ENCODE measurements at places on chromosomes 2 and 18.
A peak's percentile ranks its signal among the peaks of the same experiment; 100 is the strongest.

- no peak for DNase-seq
These were observed 49.2 kb downstream of the RASGRP3 start for GRCh38 chr2:33525666-33526065.

DNA sequence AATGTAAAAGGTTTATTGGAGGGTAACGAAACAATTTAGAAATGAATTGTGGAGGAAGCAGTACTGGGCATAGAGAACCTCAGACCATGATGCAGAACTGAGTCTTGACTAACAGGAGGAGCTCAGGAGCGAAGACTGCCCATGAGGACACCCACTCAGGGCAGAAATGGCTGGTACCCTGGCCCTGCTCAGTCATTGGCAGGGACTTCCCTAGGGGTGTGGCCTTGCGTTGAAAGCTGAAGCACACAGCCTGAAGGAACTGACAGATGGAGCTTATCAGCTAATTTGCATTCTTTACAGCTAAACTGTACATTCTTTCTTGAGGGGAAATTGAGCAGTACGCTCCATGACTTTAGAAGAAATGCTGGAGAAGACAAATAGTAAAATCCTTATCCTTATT lies 57.1 kb downstream of the PDK1 start:
- DNase-seq: peak; percentile 75

DNA sequence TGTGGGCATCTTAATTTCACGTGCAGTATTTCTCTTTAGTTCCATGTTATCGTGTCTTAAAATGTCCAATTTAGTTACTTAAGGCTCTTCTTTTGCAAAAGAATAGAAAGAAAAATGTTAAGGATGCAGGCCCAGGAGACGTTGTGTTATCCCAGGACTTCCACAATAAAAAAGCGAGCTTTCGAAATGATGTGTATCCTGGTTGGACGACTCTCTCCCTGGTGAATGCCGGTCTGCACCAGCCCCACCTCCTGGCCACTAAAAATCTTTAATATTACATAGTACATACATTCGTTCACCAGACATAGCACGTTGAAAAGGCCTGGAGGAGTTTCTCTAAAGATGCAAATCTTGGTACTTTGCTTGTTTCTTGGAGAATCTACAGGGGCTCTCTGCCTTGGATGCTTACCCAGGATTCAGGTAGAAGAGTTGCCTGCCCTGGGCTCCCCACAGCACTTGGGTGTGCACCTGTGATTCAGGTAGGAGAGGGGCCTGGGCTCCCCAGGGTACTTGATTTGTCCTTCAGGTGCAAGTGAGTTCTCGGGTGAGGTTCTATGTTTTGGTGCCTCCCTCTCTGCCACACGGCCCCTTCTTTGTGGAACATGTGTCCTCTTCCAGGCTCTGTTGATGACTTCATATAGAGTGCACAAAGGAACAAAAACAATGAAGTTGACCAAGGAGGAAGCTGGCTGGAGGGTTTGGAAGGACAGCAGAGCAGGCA lies 26.6 kb downstream of the TWIST2 start:
- DNase-seq: peak; percentile 82

- no peak for DNase-seq
These were observed 36.1 kb downstream of the POMC start for GRCh38 chr2:25132299-25132635.

GRCh38 chr2:6999211-6999877 lies 82.1 kb downstream of the RNF144A start:
- DNase-seq: no peak

DNA sequence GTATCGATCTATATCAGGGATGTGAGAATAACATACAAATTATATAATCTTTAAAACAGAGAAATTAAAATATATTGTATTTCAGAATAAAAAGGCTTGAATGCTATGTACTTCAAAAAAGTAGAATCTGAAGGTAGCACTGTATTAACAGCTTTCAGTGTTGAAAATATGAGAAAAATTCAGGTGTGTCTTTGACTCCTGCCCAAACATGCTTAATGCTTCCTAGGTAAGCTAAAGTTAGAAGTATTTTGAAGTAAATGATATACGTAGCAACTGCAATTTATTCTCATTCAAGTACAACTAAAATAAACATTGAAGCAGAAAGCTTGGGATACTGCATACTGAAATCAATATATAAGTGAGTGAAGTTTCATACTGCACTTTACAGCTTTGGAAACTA lies 1082.0 kb upstream of the ACVR2A start:
- no peak for DNase-seq

DNA sequence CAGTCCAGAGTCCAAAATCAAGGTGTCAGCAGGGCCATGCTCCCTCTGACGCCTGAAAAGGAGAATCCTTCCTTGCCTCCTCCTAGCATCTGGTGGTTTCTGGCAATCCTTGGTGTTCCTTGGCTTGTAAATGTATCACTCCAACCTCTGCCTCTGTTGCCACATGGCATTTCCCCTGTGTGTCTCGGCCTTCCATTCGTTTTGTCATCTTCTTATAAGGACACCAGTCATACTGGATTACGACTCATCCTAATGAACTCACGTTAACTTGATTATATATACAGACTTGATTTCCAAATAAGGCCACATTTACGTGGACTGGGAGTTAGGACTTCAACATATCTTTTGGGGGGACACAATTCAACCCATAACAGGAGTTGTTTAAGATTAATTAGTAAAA lies 15.8 kb downstream of the PMAIP1 start:
- no peak for DNase-seq

DNA sequence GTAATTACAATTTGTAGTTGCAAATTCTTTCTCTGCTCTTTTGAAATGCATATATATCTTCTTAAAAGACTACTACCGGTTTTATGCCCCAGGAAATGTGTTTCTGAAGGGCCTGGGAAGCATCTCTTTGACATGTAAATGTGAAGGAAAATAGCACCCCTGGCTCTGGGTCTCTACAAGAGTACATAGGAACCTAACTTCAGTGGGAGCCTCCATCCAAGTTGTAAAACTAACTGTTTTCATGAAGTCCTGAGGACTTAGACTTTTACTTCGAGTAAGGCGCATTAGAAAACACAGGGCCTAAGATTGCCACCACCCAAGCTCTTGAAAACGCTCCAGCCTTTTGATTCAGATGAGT lies 99.4 kb downstream of the CBLN2 start:
- DNase-seq: no peak

DNA sequence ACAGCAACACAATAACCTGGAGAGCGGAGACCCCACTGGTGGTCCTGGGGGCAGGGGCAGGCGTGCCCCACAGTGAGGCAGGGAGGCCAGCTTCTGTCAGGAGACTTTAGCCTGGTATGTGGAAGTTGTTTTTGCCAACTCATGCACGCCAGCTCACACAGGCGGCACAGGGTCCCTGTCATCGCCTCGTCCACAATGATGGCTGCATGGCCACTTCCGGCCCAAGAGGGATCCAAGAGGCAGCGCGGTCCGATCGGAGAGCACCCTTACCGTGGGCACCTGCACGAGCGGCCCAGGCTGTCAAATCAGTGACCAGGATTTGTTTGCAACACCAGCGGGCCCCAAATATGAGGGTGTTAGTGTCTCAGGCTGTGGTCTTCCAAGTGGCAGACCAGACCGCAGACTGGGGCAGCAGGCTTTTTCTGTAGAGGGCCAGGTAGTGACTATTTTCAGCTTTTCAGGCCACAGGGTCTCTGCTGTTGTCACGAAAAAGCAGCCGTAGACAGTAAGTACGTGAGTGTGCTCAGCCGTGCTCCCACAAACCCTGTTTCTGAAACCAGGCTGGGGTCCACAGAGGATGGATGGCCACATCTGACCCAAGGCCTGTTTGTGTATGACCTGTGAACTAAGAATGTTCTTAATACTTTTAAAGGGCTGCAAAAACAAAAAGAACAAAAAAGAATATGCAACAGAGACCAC lies 21.2 kb downstream of the SNED1 start:
- no peak for DNase-seq

GRCh38 chr2:200081236-200081635 lies 125.9 kb downstream of the MAIP1 start:
- no peak for DNase-seq

GRCh38 chr18:7164323-7165004 lies 46.9 kb upstream of the LAMA1 start:
- peak; percentile 58 for DNase-seq

DNA sequence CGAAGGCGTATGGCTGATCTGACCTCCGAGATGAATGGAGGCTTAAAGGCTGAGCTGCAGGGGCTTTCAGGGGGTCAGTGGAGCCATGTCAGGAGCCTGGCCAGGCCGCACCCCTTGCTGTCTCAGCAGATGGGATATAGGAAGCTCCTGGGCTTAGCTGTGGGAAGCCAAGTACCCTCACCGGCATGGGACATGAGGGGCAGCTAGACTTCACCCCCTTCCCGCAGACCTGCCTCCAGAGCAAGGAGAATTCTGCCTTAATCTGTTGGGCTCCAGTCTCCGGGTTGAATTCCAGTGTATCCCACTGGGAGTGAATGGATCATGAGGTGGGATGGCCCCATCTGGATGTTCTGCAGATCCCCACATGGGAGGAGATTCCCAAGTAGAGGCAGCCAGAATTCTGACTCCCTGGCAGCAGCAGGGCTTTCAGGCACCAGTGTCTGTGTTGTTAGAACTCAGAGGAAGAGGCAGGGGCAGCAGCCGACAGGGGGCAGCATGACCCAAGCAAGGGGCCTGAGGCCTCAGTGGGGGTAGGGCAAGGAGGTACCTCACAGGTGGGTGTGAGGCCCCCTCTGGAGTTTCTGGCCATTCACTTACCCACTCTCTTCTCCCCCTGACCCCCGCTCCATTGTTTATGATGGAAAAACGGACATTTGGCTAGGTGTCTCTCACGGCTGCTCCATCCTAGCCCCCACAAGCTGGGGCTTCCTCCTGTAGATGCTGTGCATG lies 19.1 kb downstream of the CAPG start:
- peak; percentile 67 for DNase-seq

DNA sequence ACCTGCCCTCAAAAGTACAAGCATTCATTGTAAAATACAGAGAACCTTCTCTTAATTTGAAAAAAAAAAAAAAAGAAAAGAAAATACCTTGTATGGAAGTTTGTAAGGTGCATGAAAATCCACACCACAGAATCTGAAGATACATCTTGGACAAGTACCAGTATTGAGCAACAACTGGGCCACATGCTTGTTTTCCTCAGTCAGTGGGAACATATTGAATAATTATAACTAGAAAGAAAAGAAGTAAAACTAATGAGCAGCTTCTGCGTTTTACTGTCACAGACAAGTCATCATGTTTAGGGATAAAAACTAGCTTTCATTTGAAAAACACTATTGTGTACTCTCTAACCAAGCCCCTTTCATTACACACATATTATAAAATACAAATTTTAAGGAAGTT lies 5.8 kb upstream of the PEX13 start:
- DNase-seq: no peak

DNA sequence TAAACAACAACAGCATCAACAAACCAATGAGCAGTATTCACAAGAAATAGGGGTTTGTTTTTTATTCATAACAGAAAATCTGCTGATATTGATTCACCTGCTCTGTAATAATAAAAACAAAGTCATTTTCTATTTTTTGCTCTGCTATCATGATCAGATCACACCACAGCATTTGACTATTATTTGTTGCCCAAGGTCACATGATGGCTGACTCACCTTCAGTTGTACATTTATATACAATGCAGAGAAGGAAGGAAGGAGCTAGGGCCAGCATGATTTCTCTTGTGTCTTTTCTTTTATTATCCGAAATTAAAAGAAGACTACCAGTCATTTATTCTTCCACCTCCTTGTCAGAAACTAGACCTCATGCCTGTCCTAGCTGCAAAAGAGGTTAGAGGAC lies 1427.7 kb upstream of the CELF4 start:
- no peak for DNase-seq

DNA sequence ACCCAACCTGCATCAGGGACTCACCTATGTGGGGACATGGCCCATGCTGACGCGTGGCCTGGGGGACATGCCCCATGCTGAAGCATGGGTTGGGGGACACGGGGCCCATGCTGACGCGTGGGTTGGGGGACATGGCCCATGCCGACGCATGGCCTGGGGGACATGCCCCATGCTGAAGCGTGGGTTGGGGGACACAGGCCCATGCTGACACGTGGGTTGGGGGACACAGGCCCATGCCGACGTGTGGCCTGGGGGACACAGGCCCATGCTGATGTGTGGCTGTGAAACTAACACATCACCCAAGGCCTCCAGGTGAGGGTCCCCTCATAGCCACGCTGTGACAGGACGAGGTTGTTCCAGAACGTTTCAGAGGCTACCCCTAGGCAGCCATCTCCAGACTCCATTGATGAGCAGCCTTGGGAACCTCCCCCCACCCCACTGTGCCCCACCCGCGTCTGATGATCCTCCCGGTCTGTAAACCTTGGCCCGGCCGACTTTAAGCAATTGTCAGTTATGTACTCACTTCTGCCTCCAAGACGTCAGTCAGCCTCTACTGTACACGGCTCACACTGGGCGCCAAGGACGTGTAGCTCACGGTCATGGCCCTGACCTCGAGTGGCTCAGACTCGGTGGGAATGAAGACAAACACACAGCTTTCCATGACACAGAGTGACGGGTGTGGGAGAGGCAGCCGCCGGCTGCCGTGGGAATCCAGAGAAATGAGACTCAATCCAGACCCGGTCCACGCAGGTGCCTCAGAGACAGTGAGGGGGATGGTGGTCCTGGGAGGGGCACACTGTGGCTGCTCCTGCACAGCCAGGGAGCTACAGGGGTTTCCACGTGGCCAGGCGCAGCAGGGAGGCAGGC lies 50.2 kb upstream of the SLC66A3 start:
- DNase-seq: no peak

GRCh38 chr2:38259311-38259710 lies 117.8 kb downstream of the ATL2 start:
- no peak for DNase-seq

DNA sequence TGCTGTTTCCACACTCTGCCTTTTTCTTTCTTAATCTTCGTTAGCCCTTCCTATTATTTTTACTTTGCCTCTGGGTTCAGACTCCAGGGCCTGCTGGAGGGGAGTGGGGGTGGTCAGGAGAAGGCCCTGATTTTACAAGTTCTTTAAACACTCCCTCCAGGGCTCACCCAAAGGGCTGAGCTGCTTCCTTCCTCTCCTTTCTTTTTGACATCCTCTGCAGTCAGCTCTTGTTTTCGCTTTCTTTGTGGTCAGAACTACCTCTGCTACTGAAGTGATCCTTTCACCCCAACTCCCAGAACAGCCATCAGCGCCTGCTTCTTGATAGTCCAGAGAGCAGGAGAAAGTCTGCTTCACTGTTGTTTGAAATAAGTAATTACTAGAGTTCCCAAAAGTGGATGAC lies 925.7 kb downstream of the EPHA4 start:
- no peak for DNase-seq

GRCh38 chr18:4391859-4392258 lies 63.2 kb downstream of the DLGAP1 start:
- no peak for DNase-seq
